Ovary (tissue), 10 donors: ENCODE measurements at places on chromosomes 7 and 10.

DNA sequence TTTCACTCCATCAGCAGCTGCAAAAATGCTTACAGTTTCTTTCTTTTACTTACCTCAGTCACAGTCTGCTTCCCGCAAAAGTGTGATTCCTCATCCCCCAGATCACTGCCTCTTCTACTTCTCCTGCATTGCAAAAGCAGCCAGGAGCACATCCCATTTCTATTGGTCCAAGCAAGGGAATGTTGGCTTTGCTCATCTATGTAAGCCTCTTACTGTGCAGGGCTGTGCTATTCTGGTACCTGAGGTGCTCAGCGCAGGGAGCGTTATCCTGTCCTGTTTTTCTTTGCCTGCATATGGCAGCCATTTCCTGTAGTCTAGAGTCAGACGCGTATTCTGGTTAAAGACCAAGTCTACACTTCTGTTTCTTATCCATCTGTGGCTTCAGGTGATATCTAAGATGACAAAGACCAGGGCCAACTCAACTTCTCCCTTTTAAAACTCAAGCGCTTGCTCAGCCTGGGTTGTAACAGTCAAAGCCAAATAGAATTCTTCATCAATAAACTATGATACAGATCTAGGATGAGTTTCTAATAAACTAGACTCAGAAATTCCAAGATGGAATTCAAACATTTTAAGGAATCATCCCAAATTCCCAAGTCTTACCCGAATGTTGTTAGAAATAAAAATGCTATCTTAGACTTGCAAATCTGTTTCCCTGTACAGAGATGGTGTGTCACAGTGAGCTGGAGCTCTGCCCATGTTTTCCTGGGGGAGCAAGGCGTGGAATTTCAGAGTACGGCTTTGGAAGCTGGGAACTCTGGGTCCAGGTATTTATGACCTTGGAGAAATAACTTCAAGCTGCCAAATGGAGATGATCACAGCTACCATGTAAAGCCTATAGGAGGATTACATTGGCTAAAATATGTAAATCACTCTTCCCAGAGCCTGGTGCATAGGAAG lies 6.1 kb upstream of the RBM17 start:
- no peak for DNase-seq

DNA sequence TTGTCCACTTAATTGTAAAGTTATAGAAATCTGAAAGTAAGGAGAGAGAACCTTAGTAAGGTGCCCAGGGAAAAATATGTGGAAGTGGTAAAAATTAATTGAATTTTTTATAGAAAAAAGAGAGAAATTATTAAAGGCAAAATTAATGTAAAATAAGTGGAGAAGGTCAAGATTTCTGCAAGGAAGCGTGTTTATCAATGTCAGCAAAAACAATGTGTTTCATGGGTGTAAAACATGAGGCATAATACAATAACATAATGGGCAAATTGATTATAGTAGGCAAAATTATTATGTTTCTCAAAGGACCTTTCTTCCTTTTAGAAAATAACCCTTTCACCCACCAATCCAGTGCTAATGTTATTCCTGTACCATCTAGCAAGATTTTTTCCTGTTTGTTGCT lies 1520.1 kb downstream of the REEP3 start:
- no peak for DNase-seq

DNA sequence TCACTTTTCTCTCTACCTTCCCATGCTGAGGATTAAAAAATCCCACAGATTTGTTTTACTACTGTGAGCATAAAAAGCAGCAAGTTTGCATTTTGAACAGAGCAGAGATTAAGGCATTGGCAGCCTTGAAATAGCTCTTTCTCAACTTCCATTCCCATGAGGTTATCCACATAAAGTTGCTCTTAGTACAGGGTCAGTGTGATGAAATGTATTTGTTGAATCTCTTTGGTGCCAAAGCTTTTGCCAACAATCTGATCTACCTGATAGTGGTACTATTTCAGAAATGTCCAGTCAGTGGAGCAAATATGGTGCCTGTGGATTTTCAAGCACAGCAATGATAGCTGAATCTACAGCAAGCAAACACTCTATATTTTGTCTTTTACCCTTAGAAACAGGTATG lies 254.8 kb downstream of the INHBA start:
- no peak for DNase-seq

GRCh38 chr7:16071246-16071857 lies 350.0 kb downstream of the CRPPA start:
- no peak for DNase-seq

DNA sequence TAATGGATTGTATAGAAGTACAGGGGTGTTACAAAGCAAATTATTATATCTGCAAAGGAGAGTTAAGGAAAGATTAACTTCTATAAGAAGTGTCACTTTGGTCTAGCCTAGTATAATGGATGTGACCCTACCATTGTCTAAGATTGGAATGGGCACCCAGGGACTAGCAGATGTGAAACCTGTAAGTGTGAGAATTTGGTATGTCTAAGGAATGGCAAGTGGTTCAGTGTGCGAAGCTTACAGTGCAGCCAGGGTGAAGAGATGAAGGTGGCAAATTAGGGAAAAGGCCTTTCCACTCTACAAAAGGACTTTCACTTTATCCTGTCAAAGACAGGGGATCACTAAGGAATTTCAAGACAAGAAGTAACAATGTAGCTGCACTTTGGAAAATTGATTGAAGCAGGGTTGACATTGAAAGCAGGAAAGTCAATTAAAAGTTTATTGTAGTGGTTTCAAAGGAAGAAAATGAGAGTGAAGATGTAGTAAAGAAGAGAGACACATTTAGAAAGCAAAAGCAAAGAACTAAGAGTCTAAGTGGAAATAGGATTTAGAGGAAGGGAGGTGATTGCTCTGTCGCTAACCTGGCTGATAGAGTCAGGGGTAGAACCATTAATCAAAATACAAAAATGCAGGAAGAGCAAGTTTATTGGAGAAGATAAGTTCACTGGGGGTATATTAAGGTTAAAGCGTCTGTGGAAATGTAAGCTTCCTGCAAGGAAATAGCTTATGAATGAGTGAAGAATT lies 47.4 kb downstream of the KCND2 start:
- DNase-seq = no peak

DNA sequence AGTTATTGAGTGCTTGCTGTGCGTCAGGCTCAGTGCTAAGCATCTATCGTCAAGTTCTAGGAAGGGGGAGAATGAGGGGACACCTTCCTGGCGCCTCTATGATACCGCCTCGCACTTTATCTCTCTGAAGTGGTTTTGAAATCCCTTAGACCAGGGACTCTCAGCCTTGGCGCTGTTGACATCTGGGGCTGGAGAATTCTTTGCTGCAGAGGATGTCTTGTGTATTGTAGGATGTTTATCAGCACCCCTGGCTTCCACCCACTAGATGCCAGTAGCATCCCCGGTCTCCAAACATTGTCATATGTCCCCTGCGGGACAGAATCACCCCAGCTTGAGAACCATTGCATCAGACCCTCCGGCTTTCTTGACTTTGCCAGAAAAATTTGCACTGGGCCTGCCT lies 285.5 kb downstream of the CCDC3 start:
- no peak for DNase-seq
